ENCODE measurements at places on chromosomes 6 and 20.

DNA sequence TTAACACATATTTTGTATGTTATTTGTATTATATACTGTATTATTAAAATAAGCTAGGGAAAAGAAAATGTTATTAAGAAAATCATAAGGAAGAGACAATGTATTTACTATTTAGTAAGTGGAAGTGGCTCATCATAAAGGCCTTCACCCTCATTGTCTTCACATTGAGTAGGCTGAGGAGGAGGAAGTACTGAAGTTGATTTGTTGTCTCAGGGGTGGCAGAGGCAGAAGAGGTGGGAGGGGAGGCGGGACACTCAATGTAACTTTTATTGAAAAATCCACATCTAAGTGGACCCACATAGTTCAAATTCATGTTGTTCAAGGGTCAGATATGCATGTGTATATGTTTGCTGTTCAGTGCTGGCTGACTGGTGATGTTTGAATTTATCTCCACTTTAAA, 210.2 kb upstream of the CITED2 start:
- no peak overlapping the region for H3K27ac ChIP-seq
- no peak for DNase-seq
- H3K4me3 ChIP-seq, result no peak overlapping the region
- H3K4me1 ChIP-seq, result peaks cover 15% of the 10 kb centered on the region
- no peaks in the 10 kb centered on the region for H3K36me3 ChIP-seq
- no peaks in the 10 kb centered on the region for H3K27me3 ChIP-seq

GRCh38 chr6:96286503-96286902, 235.1 kb upstream of the UFL1 start:
- no peaks in the 10 kb centered on the region for H3K4me1 ChIP-seq
- H3K27me3 ChIP-seq, result no peaks in the 10 kb centered on the region
- H3K4me3 ChIP-seq, result no peak overlapping the region
- no peaks in the 10 kb centered on the region for H3K36me3 ChIP-seq

DNA sequence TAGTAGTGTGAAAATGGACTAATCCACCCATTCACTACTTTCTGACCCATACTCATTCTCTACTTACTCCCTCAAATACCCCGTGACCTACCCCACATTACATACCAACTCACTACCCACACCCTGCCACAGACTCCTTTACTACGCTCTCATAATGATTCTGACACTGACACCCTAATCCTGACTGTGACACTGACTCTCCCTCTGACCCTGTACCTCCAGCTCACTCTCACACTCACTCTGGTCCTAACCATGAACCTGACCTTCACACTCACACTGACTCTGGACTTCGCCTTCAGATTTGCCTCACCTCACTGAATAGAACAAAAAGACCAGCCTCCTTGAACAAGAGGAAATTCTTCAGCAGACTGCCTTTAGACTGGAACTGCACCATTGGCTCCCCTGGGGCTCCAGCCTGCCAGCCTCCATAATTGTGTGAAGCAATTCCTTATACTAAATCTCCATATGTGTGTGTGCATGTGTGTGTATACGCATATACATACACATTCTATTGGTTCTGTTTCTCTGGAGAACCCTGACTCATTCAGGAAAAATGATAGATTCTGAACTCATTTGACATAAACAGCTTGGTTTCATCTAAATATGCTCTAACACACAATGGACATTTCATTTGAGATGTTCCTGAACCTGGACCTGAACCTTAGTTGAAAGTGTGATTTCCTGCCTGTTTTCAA, 10.5 kb upstream of the ZNF343 start:
- H3K27me3 ChIP-seq, result no peaks in the 10 kb centered on the region
- peaks cover 7% of the 10 kb centered on the region for H3K4me1 ChIP-seq
- H3K4me3 ChIP-seq, result no peak overlapping the region
- H3K36me3 ChIP-seq, result no peaks in the 10 kb centered on the region
- DNase-seq, result peak; percentile 83

DNA sequence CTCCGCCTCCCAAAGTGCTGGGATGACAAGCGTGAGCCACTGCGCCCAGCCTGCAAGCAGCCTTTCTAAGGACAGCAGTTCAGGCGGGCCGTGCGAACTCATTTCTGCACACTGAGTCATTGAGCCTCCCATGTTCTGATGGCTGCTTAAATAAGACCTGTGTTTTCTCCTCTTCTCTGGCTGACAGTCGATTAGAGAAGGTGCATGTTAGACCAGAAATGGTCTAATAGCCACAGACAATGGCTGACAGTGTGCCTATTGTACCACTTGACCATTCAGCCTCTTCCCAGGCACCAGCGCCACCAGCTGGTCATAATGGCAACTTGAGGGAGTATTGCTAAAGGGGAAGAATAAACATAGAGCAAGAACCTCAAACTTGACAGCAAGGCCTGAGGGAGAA, 6.2 kb downstream of the CST11 start:
- no peaks in the 10 kb centered on the region for H3K27me3 ChIP-seq
- H3K4me3 ChIP-seq, result no peak overlapping the region
- peak; percentile 48 for DNase-seq
- no peaks in the 10 kb centered on the region for H3K36me3 ChIP-seq
- peaks cover 7% of the 10 kb centered on the region for H3K4me1 ChIP-seq

DNA sequence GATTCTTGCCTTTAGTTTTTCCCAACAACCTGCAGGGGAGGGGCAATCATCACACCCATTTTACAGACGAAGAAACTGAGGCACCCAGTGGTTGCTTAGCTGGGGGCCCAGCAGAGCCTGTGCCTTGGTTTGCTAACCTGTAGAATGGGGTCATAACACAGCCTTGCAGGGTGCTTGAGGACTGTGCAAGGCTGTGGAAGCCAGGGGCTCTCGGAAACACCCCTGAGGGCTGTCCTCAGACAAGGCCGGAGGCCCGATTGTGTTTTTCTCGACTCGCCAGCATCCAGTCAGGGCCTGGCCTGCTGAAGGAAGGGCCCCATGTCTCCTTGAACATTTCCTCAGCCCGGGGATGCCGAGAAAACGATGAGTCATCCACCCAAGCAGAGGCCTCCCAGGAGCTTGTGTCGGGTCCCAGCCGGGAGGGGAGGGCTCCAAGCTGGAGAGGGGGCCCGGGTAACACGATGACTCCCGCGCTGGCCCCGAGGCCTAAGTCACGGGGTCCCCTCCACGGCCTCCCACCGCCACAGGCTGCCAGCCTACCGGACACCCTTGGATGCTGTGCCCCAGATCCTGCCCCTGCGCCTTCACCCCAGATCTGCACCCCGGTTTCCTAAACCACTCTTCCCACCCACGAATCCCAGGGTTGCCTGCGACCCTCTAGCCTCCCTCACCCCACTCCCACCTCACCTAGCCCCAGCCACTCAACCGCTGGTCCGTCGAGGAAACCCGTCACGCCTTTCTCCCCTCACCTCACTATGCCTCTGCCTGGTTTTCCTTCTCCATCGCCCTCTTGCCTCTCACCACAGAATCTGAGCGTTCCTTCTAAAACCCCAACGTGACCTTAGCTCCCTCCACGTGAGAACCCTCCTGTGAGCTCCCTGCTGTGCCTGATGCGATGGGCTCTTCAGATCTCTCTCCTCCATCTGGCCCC, 10.6 kb downstream of the NOL4L start:
- no peak overlapping the region for H3K27ac ChIP-seq
- peak; percentile 85 for DNase-seq
- H3K4me3 ChIP-seq, result no peak overlapping the region
- peaks cover 7% of the 10 kb centered on the region for H3K4me1 ChIP-seq
- no peaks in the 10 kb centered on the region for H3K36me3 ChIP-seq
- no peaks in the 10 kb centered on the region for H3K27me3 ChIP-seq

- DNase-seq, result peak; percentile 45
- H3K27ac ChIP-seq, result no peak overlapping the region
- H3K4me1 ChIP-seq, result no peaks in the 10 kb centered on the region
- H3K36me3 ChIP-seq, result no peaks in the 10 kb centered on the region
- no peak overlapping the region for H3K4me3 ChIP-seq
Observed at GRCh38 chr6:162379757-162380409, 347.7 kb downstream of the PRKN start.

GRCh38 chr6:48990739-48991138, 472.3 kb downstream of the MMUT start:
- H3K27me3 ChIP-seq, result no peaks in the 10 kb centered on the region
- DNase-seq, result no peak
- no peak overlapping the region for H3K27ac ChIP-seq
- no peak overlapping the region for H3K4me3 ChIP-seq

GRCh38 chr6:18323935-18324705, 59.8 kb upstream of the DEK start:
- no peaks in the 10 kb centered on the region for H3K36me3 ChIP-seq
- H3K4me1 ChIP-seq, result no peaks in the 10 kb centered on the region
- H3K4me3 ChIP-seq, result no peak overlapping the region

- no peaks in the 10 kb centered on the region for H3K4me1 ChIP-seq
- DNase-seq, result no peak
- H3K27ac ChIP-seq, result no peak overlapping the region
- H3K4me3 ChIP-seq, result no peak overlapping the region
- no peaks in the 10 kb centered on the region for H3K36me3 ChIP-seq
Observed at GRCh38 chr6:7101290-7101689, 6.5 kb upstream of the RREB1 start.

- H3K27me3 ChIP-seq, result no peaks in the 10 kb centered on the region
- DNase-seq, result no peak
- H3K27ac ChIP-seq, result no peak overlapping the region
- no peaks in the 10 kb centered on the region for H3K36me3 ChIP-seq
- H3K4me1 ChIP-seq, result no peaks in the 10 kb centered on the region
Observed at GRCh38 chr20:11820838-11821237, 96.9 kb upstream of the BTBD3 start.

- H3K4me1 ChIP-seq, result no peaks in the 10 kb centered on the region
- no peak for DNase-seq
- H3K27me3 ChIP-seq, result no peaks in the 10 kb centered on the region
- no peak overlapping the region for H3K4me3 ChIP-seq
- H3K27ac ChIP-seq, result no peak overlapping the region
Observed at GRCh38 chr6:157853018-157853805, 30.2 kb downstream of the SNX9 start.

GRCh38 chr20:14673164-14673563, 335.8 kb upstream of the FLRT3 start:
- H3K4me1 ChIP-seq, result no peaks in the 10 kb centered on the region
- no peak overlapping the region for H3K4me3 ChIP-seq
- H3K27me3 ChIP-seq, result no peaks in the 10 kb centered on the region
- no peaks in the 10 kb centered on the region for H3K36me3 ChIP-seq

DNA sequence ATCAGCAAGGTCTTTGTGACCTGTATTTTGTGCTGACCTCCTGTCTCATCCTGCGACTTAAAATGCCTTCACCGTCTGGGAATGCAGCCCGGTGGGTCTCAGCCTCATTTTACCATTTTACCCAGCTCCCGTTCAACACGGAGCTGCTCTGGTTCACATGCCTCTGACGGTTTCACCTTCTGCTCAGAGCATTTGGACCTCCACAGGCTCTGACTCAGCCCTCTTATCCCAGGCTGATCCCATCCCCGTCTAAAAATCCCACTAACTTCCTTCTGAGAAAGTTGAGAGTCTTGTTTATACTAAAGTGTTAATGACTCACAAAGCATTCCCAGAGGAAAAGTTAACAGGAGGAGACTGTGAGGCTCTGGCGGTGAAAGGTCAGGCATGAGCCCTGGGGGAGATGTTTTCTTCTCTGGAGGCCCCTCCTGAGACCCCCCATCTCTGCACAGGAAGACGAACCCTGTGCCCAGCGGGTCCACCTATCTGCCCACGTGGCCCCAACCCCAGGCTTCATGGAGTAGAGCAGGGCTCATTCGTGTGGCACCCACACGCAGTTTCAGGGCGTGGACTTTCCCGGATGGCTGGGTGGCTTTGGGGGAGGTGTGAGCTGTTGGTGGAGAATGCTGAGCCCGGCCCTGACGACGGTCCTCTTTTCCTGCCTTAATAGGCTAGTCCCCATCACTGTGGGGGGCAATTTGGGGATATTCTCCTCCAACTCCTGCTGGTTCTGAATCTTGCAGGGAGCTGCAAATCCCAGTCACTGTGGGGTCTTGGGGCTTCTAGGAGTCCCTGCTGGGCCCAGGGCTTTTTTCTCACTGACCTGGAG, 3.3 kb upstream of the BIRC7 start:
- H3K27ac ChIP-seq, result peak overlapping the region; percentile 45
- peak; percentile 93 for DNase-seq
- no peak overlapping the region for H3K4me3 ChIP-seq
- H3K36me3 ChIP-seq, result no peaks in the 10 kb centered on the region
- H3K4me1 ChIP-seq, result peaks cover 14% of the 10 kb centered on the region

DNA sequence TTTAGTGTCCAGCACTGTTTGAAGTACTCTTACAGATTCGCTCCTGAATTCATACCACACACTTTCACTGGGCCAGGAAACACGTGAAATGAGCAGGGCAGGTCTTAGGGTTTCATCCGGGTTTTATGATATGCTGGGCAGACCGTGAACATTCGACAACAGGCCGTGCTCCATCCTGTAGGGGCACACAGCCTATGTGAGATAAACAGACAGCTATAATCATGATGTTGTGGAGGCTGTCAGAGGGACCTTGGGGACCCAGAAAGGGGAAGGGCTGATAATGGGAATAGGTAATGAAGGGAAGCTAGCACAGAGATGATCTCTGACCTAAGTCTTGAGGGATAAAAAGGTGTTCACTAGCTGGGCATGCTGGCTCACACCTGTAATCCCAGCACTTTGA, 110.4 kb downstream of the RIN2 start:
- H3K4me3 ChIP-seq, result no peak overlapping the region
- no peaks in the 10 kb centered on the region for H3K36me3 ChIP-seq
- no peaks in the 10 kb centered on the region for H3K27me3 ChIP-seq
- no peak for DNase-seq
- H3K4me1 ChIP-seq, result no peaks in the 10 kb centered on the region
- H3K27ac ChIP-seq, result no peak overlapping the region

DNA sequence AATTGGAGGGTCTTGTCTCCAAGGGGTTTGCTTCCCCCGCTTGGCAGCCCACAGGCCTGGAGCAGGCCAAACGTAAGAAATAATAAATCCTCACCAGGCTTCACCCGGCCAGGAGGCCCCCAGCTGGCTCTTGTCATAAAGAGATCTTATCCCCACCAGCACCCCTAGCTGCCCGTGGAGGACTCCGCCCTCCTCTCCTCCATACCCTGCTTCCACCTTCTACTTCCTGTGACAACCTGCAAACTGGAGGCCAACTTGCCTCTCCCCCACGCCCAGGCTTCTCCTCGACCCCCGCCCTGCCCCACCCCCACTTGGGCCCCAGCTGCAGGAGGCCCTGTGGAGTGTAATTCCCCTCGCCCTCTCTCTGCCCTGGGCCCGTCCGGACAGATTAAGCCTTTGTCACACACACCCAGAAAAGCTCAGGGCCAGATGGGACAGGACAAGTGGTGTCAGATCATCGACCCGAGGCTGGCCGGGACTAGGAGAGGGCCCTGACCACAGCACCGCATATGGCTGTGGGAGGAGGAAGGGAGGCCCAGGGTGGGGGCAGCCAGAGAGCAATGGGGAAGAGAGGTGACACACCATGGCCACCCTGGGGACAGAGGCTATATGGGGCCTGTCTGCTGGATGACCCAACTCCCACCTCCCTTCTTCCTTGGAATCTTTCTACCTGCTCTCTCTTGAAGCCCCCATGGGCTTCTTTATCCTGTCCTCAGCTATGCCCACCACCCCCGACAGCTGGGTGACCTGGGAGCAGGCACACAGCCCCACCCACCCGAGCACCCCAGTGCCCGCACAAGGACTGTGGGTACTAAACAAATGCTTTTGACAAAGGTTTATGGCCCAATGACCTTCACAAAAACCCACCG, 3.9 kb downstream of the NOL4L start:
- DNase-seq, result no peak
- H3K27ac ChIP-seq, result no peak overlapping the region
- no peak overlapping the region for H3K4me3 ChIP-seq
